Esophagus muscularis mucosa (tissue), 4 donors: ENCODE measurements at places on chromosomes 5 and 9. TPM values are rescaled to one million over a fixed set of nuclear protein-coding genes. Genes with fewer than 3 reads are reported as not detected.

GRCh38 chr9:115035841-115036612 is 81.9 kb downstream of the TNC start:
- H3K27me3 ChIP-seq = no peaks in the 10 kb centered on the region
- peak overlapping the region; percentile 64 for H3K27ac ChIP-seq
- no peaks in the 10 kb centered on the region for H3K36me3 ChIP-seq
- no peak overlapping the region for H3K4me3 ChIP-seq

DNA sequence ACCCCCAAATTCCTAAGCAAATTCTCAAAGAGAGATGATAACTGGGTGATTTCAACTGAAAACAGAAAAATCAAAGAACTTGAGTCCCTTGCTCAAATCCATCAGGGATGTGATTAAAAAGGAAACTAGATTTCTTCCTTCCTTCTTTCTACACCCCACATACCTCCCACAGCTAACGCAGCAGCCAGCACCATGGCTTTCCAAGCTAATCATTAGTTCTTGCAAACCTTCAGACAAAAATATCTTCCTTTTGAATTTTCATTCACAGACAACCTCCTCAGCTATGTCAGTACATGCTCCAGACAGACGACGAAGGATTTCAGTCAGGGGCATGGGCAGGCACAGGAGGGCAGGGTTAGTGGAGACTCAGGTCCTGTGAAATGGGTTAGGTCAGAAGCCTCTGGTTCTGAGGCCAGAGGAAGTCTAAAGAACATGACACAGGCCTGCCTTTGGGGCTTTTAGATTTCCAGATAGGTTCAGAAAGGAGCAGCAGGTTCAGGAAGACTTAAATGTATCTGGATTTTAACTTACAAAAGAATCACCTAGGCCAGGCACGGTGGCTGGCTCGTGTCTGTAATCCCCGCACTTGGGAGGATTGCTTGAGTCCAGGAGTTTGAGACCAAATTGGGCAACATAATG is 173.7 kb upstream of the NFIB start:
- H3K36me3 ChIP-seq = no peaks in the 10 kb centered on the region
- no peak for DNase-seq
- no peak overlapping the region for H3K27ac ChIP-seq
- H3K4me3 ChIP-seq = no peak overlapping the region
- H3K4me1 ChIP-seq = no peaks in the 10 kb centered on the region

- H3K36me3 ChIP-seq = no peaks in the 10 kb centered on the region
- no peaks in the 10 kb centered on the region for H3K4me1 ChIP-seq
- H3K4me3 ChIP-seq = no peak overlapping the region
- H3K27me3 ChIP-seq = no peaks in the 10 kb centered on the region
- DNase-seq = no peak
These were observed 1564.4 kb downstream of the EFNA5 start for GRCh38 chr5:106106384-106106783.

DNA sequence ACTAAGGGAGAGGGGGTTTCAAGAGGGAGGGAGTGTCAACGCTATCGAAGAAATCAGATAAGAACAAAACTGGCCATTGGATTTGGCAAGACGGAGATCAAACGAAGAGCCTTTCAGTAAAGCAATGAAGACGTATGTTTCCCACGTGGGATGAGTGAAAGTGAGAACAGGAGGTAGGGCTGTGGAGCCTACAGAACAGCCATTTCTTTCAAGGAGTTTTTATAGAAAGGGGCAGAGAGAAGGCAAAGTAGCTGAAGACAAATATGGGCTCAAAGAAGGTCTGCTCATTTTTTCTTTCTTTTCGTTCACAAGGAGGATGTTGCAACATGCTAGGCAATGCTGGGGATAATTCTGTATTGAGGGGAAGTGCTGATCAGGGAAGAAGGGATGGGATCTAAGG is 98.3 kb downstream of the SUSD1 start:
- no peak overlapping the region for H3K27ac ChIP-seq
- H3K4me1 ChIP-seq = peaks cover 36% of the 10 kb centered on the region
- H3K4me3 ChIP-seq = no peak overlapping the region
- DNase-seq = peak; percentile 39
- no peaks in the 10 kb centered on the region for H3K27me3 ChIP-seq

DNA sequence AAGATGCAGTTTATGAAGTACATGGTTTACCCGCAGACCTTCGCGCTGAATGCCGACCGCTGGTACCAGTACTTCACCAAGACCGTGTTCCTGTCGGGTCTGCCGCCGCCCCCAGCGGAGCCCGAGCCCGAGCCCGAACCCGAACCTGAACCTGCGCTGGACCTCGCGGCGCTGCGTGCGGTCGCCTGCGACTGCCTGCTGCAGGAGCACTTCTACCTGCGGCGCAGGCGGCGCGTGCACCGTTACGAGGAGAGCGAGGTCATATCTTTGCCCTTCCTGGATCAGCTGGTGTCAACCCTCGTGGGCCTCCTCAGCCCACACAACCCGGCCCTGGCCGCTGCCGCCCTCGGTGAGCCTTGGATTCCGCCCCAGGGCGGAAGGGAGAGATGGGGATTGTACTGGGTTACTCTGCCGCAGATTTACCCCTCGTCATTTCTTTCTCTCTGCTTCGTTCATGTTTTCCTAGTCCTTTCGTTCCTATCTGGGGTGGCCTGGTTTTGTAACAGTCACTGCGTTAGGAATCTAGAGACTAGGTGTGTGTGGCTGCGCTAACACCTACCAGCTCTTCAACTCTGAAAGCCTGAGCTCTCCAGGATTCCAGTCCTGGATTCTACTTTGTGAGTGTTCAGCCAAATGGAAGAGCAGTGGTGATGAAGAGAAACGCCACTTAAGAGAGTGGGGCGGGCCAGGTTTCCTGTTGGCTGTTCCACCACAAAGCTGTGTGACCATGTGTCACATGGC is 638 bp downstream of the MRPS30 start:
- no peak for DNase-seq
- H3K36me3 ChIP-seq = peaks cover 26% of the 10 kb centered on the region
- peaks cover 13% of the 10 kb centered on the region for H3K4me1 ChIP-seq
- peak overlapping the region; percentile 93 for H3K27ac ChIP-seq
- peak overlapping the region; percentile 89 for H3K4me3 ChIP-seq

DNA sequence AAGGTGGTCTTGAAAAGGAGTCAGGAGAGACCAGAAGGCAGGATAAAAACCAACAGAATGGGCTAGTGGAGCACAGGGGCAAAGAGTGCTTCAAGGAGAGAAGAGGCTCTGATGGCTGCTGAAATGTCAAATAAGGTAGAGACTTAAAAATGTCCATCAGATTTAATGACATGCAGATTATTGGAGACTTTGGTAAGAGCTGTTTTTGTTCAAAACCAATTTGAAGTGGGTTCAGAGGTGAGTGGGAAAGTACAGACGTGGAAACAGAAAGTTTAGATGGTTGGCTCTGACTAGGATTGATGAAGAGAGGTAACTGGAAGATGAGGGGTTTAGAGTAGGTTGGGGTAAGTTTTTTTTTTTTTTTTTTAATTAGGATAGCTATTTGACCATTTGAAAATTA is 14.1 kb downstream of the SLC25A46 start:
- no peak overlapping the region for H3K4me3 ChIP-seq
- H3K36me3 ChIP-seq = peaks cover 46% of the 10 kb centered on the region
- DNase-seq = no peak

SLC34A1 gene
- total RNA-seq = not detected

LCN12 gene
- not detected for total RNA-seq

ZBTB6 gene
- 7.6 TPM for total RNA-seq

DNA sequence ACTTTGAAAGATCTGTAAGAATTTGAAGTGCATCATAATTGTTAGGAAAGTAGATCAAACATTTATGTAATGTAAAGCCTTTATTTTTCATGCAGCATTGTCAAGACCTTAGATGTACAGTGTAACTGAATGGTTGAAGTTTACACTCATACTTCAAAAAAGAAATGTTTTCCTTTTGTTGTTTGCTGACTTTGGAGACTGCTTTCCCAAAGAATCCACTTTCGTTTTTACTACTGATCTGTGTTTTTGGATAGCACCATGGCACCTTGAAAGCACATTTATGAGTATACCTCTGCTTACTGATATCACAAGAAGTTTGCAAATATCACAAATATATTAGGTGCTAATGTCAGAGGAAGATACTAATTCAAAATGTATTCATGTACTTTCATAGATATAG is 50.0 kb downstream of the PIP5K1B start:
- H3K4me3 ChIP-seq = no peak overlapping the region
- no peaks in the 10 kb centered on the region for H3K27me3 ChIP-seq
- H3K4me1 ChIP-seq = no peaks in the 10 kb centered on the region
- no peak overlapping the region for H3K27ac ChIP-seq

KIF4B gene
- total RNA-seq = under 0.01 TPM

GRCh38 chr5:59416451-59416850 is 477.1 kb downstream of the PDE4D start:
- peaks cover 6% of the 10 kb centered on the region for H3K4me1 ChIP-seq
- H3K27ac ChIP-seq = no peak overlapping the region
- H3K27me3 ChIP-seq = no peaks in the 10 kb centered on the region
- H3K4me3 ChIP-seq = no peak overlapping the region
- no peaks in the 10 kb centered on the region for H3K36me3 ChIP-seq
- no peak for DNase-seq

SPINK4 gene
- total RNA-seq = not detected

TCF7 gene
- total RNA-seq = 1.4 TPM

- no peak overlapping the region for H3K27ac ChIP-seq
- H3K36me3 ChIP-seq = no peaks in the 10 kb centered on the region
- no peaks in the 10 kb centered on the region for H3K4me1 ChIP-seq
- H3K27me3 ChIP-seq = peaks cover 31% of the 10 kb centered on the region
These were observed 34.8 kb downstream of the TRPC7 start for GRCh38 chr5:136330353-136331038.

CDKN2A gene
- total RNA-seq = 3.7 TPM

SH2D3C gene
- 11.3 TPM for total RNA-seq

DNA sequence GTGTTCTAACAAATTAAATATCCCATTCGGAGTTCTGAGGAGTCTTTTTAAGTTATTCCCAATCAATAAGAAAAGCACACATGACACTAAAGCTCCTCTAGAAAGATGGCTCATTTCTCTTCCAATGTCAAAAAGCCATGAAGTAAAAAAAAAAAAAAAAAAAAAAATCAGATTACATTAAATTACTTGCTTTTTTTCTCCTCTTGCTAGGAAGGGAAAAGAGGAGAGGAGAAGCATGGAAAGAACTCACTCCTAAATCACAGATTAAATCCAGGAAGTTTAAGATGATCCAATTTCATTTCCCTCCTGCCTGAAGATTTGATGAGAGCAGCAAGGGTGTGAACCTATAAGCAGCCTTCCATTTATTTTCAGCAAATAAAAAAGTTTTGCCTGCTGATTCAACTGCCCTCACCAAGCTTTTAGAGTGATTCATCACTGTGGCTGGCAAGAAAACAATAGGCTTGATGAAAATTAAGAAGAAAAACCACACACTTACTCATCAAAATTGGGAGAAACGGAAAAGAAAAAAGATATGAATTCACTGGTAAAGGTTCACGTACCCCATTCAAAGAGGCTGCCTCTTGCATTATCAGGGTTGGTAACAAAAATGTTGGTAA is 19.7 kb downstream of the MYO10 start:
- no peak overlapping the region for H3K4me3 ChIP-seq
- DNase-seq = no peak
- no peaks in the 10 kb centered on the region for H3K27me3 ChIP-seq
- H3K4me1 ChIP-seq = peaks cover 15% of the 10 kb centered on the region
- no peaks in the 10 kb centered on the region for H3K36me3 ChIP-seq
- H3K27ac ChIP-seq = no peak overlapping the region

GRCh38 chr9:94270009-94270408 is 10.9 kb downstream of the ZNF169 start:
- H3K27me3 ChIP-seq = no peaks in the 10 kb centered on the region
- no peak for DNase-seq
- no peaks in the 10 kb centered on the region for H3K4me1 ChIP-seq
- H3K36me3 ChIP-seq = no peaks in the 10 kb centered on the region

AGTPBP1 gene
- total RNA-seq = 23.3 TPM

C1QTNF3 gene
- 15.6 TPM for total RNA-seq

DNA sequence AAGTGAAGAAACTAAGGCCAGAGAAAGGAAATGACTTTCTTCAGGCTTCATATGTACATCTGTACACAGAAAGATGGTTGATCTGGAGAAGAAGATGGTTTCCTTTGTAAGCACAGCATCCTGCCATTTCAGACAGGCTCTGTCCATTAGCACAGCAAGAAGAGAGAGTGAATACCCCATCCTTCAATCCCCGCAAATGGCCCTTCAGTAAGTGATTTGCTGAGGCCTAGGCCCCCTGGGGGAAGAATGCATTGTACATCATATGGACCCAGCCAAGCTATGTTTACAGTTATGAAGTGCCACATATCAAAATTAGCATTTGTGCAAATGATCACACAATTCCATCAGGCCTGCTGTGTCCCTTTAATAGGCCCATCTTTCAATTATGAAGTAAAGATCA is 657.4 kb downstream of the BRINP1 start:
- no peak for DNase-seq
- H3K4me1 ChIP-seq = no peaks in the 10 kb centered on the region
- H3K36me3 ChIP-seq = no peaks in the 10 kb centered on the region
- no peaks in the 10 kb centered on the region for H3K27me3 ChIP-seq
- no peak overlapping the region for H3K27ac ChIP-seq

PTPN3 gene
- 2.0 TPM for total RNA-seq

DNA sequence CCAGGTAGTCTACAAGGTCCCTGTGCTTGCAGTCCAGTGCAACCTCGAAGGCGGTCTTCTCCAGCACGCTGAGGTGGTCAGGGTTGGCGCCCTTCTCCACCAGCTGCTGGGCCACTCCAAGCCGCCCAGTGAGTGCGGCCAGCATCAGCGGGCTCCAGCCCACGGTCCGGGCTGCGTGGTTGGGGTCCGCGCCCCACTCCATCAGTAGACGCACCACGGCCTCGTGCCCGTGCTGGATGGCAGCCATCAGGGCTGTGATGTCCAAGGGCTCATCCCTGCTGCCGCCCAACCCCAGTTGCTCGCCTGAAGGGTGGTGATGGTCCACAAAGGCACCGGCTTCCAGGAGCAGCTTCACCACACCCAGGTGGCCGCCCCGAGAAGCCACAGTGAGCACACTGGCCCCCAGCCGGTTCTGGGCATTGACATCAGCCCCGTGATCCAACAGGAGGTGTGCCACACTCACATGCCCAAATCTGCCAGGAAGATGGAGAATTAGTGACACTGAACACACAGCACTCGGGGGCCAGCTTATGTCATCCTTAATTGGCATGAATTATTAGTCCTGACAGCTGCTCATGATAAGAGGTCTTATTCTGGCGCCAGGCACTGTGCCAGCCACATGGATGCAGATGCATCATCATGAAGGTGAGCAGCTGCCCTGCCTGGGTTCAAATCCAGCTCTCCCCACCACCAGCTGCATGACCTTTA is 6.1 kb downstream of the ANKS6 start:
- H3K4me3 ChIP-seq = no peak overlapping the region
- H3K27ac ChIP-seq = no peak overlapping the region
- no peak for DNase-seq
- no peaks in the 10 kb centered on the region for H3K27me3 ChIP-seq

CCDC183 gene
- total RNA-seq = 2.5 TPM

- no peaks in the 10 kb centered on the region for H3K4me1 ChIP-seq
- no peak for DNase-seq
- H3K4me3 ChIP-seq = no peak overlapping the region
These were observed 367.6 kb downstream of the PDE4D start for GRCh38 chr5:59525957-59526356.

FGF10 gene
- total RNA-seq = 3.7 TPM

GRCh38 chr9:86341007-86341491 is 13.2 kb downstream of the TUT7 start:
- H3K27ac ChIP-seq = no peak overlapping the region
- peaks cover 97% of the 10 kb centered on the region for H3K36me3 ChIP-seq
- DNase-seq = no peak
- no peak overlapping the region for H3K4me3 ChIP-seq

RASGEF1C gene
- total RNA-seq = 3.1 TPM

GARIN3 gene
- total RNA-seq = not detected
